ENCODE measurements at places on chromosomes 5 and 9.

DNA sequence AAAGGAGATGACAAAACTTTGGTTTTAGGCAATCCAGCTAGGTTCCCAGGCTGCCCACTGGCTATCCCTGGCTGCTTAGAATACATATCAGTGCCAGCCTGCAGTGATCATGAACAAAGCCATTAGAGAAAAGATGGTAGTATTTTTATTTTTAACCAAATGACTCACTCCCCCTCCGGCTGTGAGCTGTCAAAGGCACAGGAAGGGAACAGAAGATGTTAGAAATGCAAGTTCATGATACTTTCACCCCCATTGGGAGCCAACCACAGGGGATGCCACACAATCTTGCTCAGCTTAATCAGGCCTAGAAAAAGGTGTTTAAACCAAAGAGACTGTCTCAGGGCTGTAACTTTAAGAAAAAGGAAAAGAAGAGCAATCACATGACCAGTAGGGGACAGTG lies 70.3 kb upstream of the ASTN2 start:
- no peak for DNase-seq

- DNase-seq, result no peak
Observed at GRCh38 chr9:84821431-84821830, 151.9 kb downstream of the NTRK2 start.

GRCh38 chr9:37776328-37776727 lies 8.5 kb downstream of the EXOSC3 start:
- no peak for DNase-seq

GRCh38 chr9:38127271-38127839 lies 58.3 kb upstream of the SHB start:
- DNase-seq, result no peak

DNA sequence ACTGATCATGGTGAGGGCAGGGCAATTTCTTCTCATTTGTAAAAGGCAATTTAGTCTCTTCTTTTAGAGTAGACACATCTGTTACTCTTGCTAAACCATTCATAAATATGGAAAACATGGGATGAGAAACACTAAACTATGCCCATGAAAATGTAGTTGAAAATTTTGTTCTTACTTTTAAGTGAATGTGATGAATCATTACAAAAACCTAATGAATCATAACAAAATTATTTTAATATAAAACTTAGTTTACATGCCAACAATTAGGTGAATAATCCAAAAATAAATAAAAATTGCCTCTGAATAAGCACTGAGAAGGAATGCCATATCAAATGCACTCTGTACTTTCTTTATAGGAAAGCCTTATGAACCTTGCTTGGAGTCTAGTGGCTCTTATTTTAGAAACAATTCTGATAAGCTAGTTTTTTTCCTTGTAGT lies 297.7 kb upstream of the EFNA5 start:
- DNase-seq, result no peak

DNA sequence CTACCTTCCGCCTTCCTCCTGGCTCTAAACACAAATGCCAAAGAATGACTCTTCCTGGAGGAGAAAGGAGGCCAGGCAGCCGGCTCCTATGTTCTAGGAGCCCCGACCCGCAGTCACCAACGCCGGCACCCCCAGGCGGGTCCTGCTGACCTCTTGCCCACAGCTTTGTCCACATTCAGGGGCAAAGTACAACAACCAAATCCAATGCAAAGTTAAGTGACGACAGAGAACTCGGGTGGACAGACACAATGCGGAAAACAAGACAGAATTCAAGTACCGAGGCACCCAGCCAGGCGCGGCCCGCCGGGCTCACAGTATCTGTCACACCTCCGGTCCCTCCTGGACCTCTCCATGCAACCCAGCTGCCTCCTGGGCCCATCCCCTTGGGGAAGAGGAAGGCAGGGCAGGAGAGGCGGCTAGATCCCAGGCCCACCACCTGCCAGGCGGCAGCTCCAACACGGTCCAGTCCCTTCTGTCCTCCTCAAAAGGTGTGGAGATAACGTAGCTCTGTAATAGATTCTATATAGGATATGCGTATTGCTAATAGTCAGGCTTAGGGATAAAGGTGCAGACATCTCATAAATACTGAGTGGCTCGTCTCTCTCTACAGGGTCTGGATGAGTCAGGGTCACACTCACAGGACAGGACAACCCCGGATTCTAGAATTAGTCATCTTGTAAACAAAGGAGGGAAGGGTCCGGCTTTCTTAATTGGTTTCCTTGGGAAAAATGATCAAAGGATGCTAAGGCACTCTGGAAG lies 46.9 kb upstream of the UBAC1 start:
- no peak for DNase-seq

DNA sequence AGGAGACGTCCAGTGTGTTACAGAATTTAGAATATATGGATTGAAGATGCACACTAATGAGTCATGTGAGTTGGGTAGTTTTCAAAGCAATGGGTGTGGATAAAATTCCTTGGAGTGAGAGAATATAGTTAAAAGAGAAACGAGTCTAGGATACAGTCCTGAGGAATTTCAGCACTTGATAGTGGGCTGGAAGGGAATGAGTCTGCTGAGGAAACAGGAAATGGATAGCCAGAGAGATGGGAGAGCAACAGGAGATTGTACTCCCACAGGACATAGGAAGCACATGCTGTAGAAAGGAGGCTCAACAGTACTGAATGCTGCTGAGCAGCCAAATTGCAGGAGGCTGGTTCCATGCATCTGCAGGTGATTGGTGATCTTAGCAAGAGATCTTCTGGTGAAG lies 68.1 kb downstream of the FBN2 start:
- DNase-seq, result no peak

GRCh38 chr5:32707418-32707997 lies 3.6 kb upstream of the NPR3 start:
- no peak for DNase-seq

DNA sequence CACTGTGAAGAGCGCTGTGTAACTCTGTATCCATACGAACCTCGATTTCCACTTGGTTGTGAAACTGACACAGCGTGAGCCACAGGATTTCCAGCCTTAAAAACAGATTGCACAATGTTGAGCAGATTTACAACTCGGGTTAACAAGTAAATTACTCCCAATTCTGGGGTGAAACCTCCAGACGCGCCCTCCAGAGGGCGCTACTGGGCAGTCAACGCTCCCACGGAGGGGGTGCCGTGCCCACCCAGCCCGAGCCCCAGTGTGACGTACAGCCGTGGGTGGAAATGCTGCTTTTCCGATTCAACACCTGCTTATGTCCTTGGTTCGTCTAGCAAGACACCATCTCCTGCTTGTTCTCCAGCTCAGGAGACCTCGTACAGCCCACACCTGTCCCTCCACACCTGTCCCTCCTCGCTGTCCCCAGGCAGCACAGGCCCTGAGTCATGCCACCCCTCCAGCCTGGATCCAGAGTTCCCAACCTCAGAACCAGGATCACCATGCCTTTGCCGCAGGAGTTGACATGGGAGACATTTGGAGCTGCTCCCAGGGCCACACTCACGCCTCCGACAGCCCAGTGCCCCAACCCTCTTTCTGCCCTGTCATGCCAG lies 34.4 kb upstream of the SLC6A3 start:
- peak; percentile 31 for DNase-seq

- DNase-seq, result no peak
Observed at GRCh38 chr9:128917151-128917849, 3.5 kb upstream of the PHYHD1 start.

GRCh38 chr9:123072407-123072995 lies 39.0 kb downstream of the GPR21 start:
- no peak for DNase-seq

DNA sequence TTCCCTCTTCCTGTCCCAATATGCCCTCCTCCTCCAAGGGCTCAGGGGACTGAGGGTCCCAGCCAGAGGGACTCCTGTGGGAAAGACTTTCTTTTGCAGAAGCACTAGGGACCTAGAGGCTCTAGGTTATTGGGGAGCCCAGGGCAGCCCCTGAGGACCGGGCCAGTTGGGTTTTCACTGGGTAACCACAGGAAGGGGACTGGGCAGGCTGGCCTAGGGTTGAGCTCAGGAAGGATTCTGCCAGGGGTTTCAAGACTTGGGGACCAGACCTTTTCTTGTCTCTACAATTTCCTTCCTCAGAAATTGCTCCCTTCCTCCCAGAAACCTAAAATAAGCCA lies 24.4 kb upstream of the HMCN2 start:
- no peak for DNase-seq

DNA sequence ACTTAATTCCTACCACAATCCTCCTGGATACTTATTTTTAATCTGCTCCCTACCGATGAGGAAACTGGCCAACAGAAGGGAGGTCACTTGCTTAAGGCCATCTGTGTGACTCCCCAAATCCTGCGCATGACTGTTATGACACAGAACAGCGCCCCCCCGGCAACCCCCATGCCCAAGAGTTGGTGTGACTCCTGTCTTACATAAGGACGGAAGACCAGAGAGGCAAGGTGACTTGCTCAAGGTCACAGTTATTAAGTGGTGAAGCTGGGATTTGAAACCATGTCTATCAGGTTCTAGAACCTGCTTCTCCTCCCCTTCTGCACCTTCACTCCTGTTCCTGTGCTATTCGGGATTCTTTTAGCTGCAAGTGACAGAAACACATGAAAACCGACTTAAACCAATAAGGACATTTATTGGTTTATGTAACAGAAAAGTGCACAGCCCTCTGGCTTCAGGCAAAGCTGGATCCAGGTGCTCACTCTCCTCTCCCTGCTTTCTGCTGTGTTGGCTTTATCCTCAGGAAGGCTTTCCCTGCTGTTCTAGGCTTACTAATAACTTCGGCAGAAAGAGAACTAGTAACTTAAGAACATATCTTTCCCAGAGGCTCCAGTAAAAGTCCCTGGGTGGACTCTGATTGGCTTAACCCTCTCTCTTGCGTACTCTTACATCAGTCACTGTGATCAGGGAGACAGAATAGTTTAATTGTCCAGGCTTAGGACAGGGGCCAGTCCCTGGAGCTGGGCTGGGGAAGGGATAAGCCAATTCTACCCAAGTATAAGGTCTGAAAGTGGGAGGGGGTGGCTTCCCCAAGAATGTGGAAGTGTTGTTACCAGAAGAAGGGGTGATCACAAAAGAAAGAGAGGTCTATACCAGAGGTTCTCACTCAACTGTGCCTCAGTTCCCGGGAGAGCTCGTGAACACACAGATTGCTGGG lies 43.7 kb downstream of the FGF18 start:
- no peak for DNase-seq

- DNase-seq, result no peak
Observed at GRCh38 chr5:153360860-153361259, 129.6 kb upstream of the GRIA1 start.

GRCh38 chr9:111102793-111103464 lies 64.7 kb upstream of the LPAR1 start:
- no peak for DNase-seq

GRCh38 chr9:1294641-1295258 lies 244.6 kb downstream of the DMRT2 start:
- no peak for DNase-seq

DNA sequence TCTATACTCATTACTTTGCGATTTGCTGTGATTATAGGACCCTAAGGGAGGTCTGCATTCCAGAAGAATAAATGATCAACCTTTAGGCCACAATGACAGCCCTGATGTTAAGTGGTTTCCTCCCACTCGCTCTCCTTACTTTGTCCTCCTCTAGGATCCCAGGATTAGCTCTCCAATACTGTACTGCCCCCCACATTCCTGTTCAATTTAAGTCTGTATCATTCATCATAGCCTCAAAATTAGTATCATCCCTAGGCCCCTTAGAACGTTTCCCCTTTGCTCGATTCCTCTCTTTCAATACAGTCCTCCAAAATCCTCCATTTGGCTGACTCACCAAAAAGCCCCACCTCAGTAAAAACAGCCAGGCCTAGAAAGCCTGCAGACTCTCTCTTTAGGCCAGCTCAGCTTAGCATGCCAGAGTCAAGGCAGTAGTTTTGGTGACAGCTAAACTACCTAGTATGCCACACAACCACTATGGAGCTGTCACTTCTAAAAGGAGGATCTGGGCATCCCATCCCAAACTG lies 24.4 kb downstream of the RNF145 start:
- DNase-seq, result no peak

- DNase-seq, result no peak
Observed at GRCh38 chr5:116442095-116442534, 132.5 kb downstream of the SEMA6A start.

- no peak for DNase-seq
Observed at GRCh38 chr5:36875051-36875789, 1.3 kb upstream of the NIPBL start.

DNA sequence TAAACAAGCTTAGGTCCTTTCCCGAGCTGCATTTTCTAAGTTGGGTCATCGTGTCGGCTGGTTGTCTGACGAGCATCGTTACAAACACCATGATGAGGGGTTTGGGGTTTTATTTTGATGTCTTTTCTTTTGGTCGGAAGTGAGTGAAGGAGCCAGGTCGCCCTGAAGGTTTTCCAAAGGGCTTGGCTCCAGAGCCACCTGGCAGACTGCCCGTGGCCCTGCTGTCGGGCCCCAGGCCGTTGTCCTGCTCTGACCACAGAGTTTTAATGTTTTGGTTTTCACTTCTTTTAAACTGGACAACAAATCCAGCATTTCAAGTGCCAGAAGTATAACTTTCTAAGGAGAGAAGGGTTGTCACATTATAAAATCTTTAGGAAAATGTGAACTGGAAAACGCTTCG lies 42.3 kb downstream of the TENT4A start:
- DNase-seq, result no peak

DNA sequence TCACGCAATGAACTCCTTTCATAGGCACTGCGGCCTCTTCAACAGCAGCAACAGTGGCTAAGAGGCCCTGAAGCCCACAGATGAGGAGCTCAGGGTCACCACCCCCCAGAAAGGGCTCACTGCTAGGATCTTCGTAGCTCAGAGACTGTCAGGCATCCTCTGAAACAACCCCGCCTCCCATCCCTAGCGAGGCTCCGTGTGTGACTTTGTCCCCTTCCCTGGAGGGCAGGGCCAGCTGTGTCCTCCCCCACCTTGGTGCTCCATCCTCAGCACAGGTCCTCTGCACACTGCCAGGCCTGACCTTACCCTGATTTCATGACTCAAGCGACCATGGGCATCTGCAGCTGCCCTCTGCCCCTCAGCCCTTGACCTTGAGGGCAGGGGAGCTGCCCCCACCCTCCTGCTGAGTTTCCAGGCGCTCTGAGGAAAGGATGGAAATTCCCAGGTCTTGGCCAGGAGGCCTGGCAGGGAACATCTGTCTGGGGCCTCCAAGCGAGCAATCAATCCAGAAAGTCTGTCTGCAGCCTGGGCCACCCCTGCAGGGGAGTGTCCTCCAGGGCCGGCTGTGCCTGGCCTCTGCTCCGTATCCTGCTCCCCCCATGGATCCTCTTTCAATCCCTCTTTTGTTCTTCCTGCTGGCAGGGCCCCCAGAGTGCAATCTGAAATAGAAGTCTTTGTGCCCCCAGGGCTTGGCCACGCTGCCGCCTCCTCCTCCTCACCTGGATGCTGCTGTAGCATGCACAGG lies 6.8 kb upstream of the IRX4 start:
- DNase-seq, result no peak

GRCh38 chr9:120901755-120902568 lies 24.6 kb downstream of the TRAF1 start:
- no peak for DNase-seq
